NCI-H2171 treated with DMSO at 0.1 percent for 48 hours (cell line): ENCODE measurements at places on chromosomes 6 and 20.

DNA sequence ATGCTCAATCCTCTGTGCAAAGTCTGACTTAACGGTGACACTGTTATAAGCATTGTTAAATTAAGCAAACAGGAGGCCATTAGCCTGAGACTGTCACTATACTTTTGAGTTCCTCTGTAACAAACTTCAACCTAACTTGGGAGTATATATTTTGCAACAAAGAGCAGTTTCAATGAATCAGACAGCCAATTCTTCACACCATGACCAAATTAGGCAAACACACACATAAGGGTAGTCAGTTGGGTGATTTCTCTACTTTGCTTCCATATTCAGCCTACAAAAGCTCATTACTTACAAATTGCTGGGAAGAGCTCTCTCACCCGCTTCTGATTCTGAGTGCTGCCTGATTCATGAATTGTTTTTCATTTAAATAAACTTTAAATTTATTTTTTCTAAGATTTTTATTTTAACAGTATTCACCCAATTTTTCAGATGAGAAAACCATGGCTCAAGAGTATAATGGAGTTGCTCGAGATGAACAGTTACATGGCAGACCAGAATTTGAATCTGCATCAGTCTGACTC, 60.5 kb downstream of the HACE1 start:
- no peak for DNase-seq

- DNase-seq = no peak
Observed at GRCh38 chr6:40982917-40983316, 56.1 kb downstream of the UNC5CL start.

- DNase-seq = peak; percentile 91
Observed at GRCh38 chr6:116268589-116269293, 11.0 kb downstream of the TSPYL1 start.

DNA sequence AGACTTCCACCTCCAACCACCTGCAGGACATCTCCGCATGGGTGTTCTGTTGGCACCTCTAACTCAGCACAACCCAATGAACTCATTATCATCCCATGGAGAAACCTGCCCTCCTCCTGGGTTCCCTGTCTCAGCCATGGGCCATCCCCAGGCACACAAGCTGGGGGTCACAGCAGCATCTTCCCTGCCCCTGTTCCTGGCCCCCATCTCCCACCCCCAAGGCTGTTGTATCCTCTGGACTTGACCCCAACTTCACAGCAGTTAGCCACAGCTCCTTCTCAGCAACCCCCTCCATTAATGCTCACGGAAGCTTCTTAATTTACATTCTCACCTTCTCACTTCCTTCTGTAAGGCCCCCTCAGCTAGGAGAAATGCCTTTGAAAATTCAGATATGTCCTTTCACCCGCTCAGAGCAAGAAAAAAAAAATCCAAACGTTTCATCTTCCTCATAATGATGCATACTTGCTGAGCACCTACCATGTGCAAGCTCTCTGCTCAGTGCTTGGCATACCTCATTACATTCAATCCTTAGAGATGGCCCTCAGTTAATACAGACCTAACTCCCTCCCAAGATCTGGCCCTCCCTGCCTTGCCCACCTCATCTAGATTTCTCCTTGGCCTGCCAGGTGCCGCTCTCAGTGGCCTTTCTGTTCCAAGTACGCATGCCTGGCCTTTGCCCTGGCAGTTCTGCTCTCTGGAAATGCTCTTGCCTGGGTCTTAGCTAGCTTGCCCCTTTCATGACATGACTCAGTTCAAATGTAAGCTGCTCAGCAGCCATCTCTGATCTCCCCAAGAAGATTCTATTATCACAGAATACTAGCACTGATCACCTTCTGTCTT, 2.5 kb upstream of the NELFCD start:
- DNase-seq = no peak

DNA sequence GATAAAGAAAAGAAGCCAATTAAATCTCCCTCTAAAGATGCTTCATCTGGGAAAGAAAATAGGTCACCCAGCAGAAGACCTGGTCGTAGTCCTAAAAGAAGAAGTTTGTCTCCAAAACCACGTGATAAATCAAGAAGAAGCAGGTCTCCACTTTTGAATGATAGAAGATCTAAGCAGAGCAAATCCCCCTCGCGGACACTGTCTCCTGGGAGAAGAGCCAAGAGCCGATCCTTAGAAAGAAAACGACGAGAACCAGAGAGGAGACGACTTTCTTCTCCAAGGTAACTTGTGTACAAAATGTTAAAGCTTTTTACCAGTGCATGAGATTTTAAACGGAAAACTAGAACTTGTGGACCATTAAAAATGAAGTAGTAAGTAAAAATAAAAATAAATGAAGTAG, 46.5 kb downstream of the FAM217A start:
- no peak for DNase-seq

DNA sequence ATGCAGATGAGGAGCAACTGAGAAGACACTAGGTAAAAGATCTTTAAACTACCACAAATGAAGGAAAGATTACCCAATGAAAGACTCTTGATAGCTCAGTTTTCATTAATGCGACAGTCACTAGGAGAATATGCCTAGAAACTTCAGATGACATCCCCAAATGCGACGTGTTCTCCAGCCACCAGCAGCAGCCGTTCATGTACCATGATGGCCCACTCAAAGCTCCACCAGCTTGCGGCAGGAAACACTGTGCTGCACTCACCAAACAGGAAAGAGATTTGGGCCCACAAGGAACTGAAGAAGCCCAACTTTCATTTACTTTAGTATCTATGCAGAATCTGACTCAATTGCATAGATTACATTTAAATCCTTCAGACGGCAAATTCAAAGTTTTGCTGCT, 7.5 kb downstream of the DIDO1 start:
- no peak for DNase-seq

DNA sequence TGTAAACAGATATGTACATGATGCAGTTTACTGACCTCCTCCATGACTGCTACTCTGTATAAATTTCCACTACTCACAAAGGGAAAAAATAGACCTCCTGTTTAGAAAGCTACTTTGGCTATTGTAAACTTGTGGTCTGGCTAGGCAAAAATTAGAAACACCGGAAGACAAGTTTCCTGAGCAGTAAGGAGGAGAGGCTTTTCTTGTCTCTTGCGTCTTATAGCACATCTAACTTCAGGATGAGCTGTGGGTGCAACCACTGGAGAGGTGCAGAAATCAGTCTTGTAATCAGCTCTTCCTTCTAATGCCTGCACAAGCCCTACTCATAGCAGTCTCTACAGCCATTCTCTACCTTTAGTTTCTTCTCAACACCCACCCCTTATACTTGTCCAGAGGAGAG, 296.5 kb upstream of the SLC35B3 start:
- no peak for DNase-seq

DNA sequence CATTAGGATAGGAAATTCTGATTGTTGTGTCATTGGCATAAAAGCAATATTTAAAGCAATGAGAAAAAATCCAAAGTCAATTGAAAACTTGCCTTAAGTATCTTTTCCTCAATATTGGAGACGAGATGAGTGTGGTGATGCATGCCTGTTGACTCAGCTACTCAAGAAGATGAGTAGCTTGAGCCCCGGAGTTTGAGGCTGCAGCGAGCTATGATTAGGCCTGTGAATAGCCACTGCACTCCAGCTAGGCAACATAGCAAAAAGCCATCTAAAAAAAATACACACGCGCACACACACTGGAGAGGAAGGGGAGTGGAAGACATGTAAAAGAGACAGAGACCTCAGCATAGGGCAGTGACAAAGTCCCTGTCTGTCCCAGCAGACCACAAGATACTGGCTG, 9.7 kb upstream of the MARCKS start:
- no peak for DNase-seq

GRCh38 chr6:72738091-72738490, 116.2 kb downstream of the KCNQ5 start:
- DNase-seq = no peak

DNA sequence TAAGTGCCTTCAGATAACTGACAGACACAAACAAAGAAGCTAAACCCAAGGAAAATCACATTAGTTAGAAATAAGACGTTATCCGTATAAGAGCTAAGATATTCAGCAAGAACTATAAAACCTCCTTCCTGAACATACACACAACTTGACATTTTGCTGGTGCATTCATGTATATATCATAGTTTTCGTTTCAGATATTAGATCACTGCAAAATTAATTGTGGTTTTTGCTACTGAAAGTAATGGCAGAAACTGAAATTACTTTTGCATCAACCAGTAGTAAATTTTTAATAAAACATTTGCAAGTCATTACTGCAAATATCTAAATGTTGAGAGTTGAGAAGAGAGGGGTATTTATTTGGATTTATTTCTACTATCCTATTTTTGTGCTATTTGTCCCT, 26.1 kb upstream of the KCNQ5 start:
- no peak for DNase-seq

- no peak for DNase-seq
Observed at GRCh38 chr20:34574426-34574825, 15.9 kb downstream of the MAP1LC3A start.

DNA sequence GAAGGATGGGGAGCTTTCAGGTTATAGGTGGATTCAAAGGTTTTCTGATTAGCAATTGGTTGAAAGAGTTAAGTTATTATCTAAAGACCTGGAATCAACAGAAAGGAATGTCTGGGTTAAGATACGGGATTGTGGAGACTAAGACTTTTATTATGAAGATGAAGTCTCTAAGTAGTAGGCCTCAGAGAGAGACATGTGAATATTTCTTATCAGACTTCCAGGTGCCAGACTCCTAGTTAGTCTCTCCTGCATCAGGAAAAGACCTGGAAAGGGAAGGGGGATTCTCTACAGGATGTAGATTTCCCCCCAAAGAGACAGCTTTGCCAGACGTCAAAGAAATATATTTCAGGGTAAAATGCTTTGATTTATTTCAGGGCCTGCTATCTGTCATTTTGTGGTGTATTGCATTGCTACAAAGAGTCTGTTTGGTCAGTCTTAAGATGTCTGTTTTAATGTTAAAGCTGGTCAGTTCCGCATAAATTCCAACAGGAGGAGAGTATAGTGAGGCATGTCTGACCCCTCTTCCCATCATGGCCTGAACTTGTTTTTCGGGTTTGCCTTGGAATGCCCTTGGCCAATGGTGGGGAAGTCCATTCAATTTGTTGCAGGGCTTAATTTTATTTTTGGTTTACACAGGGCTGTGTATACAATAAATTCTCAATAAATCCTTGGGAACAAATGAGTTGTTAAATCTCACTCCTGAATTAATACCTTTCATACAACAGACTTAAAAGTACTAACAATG, 103.4 kb upstream of the RALGAPA2 start:
- DNase-seq = no peak

DNA sequence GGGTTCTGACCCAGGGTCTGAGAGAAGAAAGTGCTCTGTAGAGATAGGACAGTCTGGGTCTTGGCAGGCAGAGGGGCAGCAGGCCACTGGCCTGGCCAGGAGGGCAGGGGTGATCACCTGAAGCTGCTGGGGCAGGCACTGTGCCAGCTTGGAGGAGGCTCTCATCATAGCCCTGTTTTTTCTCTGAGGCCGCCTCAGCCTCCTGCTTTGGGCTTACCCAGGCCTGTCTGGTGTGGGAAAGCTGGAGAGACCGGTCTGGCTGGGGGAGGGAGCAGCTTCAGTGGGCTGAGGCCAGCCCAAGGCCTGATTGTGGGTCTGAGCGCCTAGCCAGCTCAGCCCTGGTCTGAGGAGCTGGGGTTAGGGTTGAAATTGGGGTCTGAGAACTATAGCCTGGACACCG, 3.9 kb downstream of the LPIN3 start:
- no peak for DNase-seq

GRCh38 chr6:11179419-11180202, 52.9 kb downstream of the NEDD9 start:
- DNase-seq = no peak

DNA sequence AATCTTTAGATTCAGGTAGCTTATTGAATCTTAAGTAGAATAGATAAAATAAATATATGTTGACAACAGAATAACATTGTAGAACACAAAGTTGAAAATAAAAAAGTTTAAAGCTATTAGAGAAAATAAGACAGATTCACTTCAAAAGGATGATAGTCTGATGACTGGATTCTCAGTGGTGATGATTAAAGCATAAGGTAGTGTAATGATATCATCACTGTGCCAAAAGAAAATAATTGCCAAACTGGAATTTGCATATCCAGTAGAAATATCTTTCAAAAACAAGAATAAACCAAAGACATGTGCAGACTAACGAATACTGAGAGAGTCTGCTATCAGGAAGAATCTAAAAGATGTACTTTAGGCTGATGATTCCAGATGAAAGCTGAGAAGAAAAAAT, 30.2 kb downstream of the ENPP1 start:
- DNase-seq = no peak

DNA sequence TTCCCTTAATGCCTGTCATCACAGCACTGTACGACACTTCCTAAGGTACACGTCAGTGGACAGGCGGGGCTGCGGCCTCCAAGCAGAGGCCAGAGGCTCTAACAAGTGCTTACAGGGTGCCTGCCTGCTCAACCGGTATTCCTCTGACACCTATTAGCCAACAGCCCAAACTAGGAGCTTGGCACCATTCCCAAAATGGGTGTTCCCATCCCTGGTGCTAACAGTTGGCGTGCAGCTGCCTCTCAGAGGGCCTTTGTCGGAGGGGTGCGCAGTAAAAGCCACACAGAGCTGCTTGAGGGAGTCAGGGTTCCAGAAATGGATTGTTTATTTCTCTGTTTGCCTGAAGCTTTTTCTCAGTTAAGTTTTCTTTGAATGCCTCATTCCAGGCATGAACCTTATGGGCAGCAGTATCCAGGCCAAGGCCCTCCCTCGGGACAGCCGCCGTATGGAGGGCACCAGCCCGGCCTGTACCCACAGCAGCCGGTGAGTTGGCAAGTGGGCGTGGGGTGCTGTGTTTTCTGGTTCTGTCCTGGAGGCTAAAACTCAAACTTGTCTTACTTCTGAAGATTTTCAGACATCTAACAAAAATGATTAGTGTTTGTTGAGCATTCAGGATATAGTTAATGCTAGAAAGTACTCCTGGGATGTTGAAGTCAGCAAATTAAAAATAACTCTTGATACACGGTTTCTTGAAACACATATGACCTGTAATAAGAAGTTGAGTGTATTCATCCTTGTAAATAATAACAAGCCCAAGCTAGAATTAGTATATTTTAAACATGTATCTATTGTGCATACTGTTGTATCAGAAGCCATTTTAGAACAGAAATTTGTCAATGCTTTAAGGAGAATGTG, 124.7 kb downstream of the TMEM242 start:
- DNase-seq = peak; percentile 96

DNA sequence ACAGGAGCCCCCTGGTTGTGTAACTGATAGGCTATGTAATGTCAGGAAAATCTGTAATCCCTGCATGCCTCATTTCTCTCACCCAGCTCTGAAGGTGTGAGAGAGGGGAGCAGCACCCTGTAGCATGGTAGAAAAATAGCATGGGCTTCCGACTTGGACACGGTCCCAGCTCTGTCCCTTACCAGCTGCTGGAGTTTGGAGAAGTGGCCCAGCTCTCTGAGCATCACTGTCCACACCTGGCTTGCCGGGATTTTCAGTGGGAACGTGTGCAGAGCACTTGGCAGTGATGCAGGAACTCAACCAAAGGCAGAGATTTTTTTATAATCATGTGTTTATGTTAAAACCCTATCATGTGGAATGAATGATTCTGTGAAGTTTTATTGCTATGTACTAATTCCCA, 34.6 kb downstream of the STK35 start:
- no peak for DNase-seq

- DNase-seq = no peak
Observed at GRCh38 chr6:84123186-84123585, 89.6 kb downstream of the MRAP2 start.
